Suppressor macrophage treated with lipopolysaccharide for 4 hours (primary cell): ENCODE measurements at places on chromosomes 7 and 10.

- no peak for DNase-seq
Measured at GRCh38 chr7:114416129-114416990, 1.7 kb downstream of the FOXP2 start.

- no peak for DNase-seq
Measured at GRCh38 chr10:19570991-19571390, 245.2 kb upstream of the PLXDC2 start.

DNA sequence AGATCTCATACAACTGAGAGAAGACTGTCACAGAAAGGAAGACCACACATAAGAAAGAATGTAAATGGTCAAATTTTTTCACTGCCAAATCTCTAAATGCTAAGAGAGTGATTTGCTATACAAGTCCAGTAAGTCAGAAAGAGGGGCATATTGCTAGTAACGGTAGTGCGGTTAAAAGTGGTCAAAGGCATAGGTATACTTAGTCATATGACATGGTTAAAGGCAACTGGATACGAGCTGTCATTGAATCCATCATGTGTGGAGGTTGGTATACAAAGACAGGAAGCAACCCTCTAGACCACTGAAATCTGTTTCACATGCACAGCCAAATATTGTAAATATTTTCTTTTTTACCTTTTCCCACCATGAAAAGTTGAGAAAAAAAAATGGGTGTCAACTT is 4.8 kb downstream of the INHBA start:
- DNase-seq = no peak

- DNase-seq = no peak
Measured at GRCh38 chr7:137296576-137296975, 47.0 kb downstream of the PTN start.

DNA sequence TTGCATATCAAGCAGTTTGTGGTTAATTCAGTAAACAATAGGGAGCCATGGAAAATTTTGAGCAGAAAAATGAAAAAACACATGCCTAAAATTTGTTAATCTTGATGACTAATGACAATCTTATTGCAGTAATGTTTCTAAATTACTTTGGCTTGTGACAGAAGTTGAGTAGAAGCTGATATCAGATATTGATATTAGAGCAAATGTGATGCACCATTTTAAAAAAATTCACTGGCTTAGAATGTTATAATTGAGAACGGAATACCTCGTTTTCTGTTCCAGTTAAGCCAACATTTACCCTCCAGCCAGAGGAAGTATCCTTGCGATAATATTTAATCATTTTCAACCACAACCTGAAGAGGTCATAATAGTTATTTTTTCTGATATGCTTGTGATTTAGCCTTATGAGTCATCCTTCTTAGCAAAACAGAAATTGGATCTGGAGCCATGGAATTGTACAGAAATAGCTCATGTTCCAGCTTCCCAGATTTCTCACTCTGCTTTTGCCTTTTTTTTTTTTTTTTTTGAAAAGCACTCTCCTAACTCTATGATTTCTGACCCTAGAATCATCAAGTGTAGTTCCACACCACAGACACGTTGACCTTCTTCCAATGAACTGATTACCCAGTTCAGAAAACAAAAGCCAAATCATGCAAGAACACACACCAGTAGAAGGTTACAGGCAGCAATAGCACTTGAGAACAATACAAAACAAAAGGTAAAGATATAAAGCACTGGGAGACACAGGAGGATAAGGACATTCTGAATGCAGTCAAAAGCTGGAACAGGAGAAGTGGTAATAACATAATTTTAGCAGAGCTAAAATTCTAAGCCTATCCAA is 96.8 kb upstream of the PHYHIPL start:
- DNase-seq = no peak

DNA sequence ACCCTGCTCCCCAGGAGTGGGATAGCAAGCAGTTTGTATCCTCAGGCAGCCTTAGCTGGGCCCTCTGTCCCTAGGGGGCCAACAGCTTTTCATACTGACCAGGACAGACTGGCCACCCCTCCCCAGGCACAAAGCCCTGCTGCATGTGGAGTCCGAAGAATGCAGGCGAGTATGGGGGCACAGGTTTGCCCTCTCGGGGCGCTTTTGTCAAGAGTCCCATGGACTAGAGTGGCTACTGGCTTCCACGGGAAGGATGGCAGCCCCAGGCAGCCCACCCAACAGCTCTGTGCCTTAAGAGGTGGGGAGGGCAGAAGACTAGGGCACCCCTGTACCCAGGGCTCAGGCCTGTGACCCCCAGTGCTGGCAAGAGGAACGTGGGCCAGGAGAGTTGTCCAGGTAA is 10.7 kb downstream of the CXCL12 start:
- DNase-seq = no peak

- peak; percentile 66 for DNase-seq
Measured at GRCh38 chr7:120857588-120858573, at the start of gene TSPAN12. Gene TSPAN12, minus strand, starts transcription at chr7:120858144. Its CDS starts 1,381 bp downstream, at chr7:120856763.

DNA sequence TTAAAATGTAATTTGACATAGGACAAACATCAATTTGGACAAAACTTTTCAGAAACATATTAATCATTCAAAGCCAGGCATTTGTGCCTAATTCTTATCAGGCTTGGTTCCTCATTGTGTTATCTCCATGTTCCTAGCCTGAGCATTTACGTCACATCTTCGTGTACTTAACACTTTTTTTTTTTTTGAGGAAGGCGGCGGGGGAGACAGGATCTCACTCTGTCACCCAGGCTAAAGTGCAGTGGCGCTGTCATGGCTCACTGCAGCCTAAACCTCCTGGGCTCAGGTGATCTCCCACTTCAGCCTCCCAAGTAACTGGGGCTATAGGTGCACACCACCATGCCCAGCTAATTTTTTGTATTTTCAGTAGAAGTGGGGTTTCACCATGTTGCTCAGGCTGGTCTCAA is 19.8 kb downstream of the HNRNPA2B1 start:
- DNase-seq = no peak

DNA sequence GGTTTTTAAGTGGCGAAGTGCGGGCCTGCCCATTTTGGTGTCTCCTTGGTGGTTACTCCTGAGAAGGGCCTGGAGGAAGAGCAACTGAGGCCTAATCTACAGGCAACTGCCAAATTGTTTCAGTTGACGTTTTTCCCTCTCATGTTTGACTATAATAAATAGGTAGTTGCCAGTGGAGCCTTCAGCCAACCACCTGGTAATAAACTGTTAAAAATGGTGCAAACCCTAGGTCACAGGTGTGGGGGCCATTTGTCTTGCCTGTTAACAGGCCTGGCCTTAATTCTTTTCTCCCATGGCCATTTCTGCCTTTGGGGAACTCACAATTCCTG is 3.7 kb downstream of the IKZF1 start:
- DNase-seq = no peak

- no peak for DNase-seq
Measured at GRCh38 chr7:94089806-94090205, 85.7 kb upstream of the BET1 start.

DNA sequence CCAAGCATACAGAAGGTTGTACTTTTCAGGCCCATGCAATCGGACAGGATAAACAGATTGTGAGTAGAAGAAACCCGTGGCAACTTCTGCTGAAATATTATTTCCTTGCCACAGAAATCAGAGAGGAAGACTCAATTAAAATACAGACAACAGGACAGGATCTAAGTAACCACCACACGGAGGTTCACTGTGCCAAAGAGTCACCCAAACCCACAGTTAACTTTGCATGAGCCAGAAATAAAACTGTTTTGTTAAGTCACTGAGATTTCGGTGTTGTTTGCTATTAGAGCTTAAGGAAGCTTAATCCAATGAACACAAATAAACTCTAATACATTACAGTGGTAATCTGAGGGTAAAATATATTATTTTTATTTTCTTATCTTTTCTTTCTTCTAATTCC is 14.0 kb downstream of the PNPLA8 start:
- DNase-seq = no peak

- no peak for DNase-seq
Measured at GRCh38 chr10:121662945-121663917, 65.0 kb upstream of the FGFR2 start.
